GM12891 (cell line): ENCODE measurements at places on chromosomes 5 and 9.

GRCh38 chr5:159951387-159951786, 35.1 kb downstream of the ADRA1B start:
- DNase-seq = no peak

DNA sequence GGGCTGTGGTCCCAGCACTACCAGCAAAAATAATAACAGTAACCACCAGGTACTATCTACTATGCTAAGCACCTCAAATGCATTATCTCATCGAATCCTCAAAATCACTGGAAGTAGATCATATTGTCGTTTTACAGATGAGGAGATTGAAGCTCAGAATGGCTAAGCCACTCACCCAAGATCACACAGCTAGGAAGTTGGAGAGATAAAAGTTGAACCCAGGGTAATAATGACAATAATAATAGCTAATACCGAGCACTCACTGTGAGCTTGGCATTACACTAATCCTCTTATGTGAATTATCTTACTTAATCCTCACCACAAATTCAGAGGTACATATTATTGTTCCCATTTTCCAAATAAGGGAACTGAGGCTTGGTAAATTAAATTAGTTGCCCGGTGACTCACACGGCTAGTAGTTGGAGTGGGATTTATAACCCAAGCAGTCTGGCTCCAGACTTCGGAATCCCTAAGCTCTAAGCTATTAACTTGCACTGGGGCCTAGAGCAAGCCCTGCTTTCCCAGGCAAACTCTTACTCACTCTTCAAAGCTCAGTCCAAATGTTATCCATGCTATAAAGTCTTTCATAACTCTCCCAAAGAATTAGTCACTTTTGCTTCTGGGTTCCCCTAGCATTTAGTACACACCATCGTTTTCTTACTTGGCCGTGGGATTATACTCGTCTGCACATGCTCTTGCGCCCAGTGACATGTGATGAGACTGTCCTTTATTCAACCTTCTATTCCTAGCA, 3.8 kb downstream of the ARSI start:
- no peak for DNase-seq

- no peak for DNase-seq
Measured at GRCh38 chr9:38761999-38762398, 42.1 kb upstream of the FAM240B start.

DNA sequence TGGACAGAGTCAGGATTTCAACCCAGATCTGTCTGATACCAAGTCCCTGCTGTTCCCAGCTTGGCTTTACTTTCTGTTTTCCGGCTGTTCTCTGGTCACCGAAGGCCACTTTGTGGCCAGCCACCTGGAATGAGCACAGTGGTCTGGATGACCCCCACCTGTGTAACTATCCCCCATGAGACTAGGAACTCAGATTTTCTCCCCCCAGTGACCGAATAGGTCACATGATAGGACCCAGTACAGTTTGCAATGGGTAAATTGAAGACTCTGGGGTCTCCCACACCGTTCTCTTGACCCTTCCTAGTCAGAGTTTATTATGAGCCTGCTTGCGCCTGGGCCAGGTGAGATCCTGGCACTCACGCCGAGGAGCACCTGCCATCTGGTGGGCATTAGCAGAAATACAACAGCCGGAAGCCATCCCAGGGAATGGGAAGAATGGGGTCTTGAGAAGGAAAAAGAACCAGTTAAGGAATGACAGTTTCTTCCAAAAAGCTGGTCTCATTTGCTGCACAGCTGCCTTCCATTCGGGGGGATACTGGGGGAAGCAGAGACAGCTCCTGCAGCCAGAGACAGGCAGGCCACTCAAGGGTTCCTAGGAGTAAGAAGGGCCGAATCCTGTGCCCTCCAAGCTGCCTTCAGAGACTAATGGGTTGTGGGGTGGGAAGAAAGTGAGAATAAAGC, 7.1 kb downstream of the PHYHD1 start:
- no peak for DNase-seq

GRCh38 chr5:68447136-68447929, 231.8 kb downstream of the PIK3R1 start:
- DNase-seq = no peak

GRCh38 chr9:74770508-74771261, 117.0 kb downstream of the TRPM6 start:
- DNase-seq = peak; percentile 15

- DNase-seq = no peak
Measured at GRCh38 chr9:75911390-75911789, 20.9 kb downstream of the PCSK5 start.

- DNase-seq = no peak
Measured at GRCh38 chr5:178222292-178222691, 10.3 kb downstream of the PHYKPL start.

DNA sequence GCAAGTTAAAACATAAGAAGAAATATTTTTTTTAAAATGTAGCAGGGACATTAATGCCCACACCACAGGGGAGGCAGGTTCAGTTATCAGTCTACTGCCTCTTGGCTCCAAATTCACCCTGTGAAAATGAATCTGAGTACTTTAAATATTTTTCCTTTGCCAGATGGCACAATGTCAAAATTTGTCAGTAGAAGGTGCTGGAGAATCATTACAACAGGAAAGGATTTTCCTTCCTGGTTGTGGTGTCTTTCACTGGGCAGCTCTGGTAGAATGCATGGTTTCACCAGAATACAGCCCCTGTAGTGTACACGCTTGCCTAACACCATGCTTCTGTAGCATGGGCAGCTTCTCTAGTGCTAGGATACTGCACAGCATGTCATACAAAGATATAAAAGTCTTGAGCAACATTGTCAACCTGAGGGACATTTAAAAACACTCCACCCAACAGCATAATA, 9.7 kb upstream of the SREK1 start:
- no peak for DNase-seq

- no peak for DNase-seq
Measured at GRCh38 chr9:28888806-28889205, 1315.5 kb upstream of the C9orf72 start.

DNA sequence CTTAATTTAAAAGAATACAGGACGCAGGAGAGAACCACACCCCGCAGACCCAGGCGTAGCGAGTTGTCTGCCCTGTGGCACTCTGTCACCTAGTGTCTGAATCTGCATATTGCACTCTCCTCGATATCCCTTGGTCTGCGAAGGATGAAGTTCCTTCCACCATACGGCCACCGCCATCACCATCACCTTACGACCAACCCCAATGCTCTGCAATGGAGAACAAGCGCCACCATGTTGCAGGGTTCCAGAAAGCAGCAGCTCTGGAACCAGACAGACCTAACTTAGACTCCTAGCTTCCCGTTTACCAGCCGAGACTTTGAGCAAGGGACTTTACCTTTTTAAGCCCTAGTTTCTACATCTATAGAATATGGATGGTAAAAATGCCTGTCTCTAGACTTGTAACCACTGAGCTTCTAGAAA, 77.4 kb upstream of the DMRT1 start:
- peak; percentile 39 for DNase-seq

- no peak for DNase-seq
Measured at GRCh38 chr5:116520771-116521170, 53.9 kb downstream of the SEMA6A start.

DNA sequence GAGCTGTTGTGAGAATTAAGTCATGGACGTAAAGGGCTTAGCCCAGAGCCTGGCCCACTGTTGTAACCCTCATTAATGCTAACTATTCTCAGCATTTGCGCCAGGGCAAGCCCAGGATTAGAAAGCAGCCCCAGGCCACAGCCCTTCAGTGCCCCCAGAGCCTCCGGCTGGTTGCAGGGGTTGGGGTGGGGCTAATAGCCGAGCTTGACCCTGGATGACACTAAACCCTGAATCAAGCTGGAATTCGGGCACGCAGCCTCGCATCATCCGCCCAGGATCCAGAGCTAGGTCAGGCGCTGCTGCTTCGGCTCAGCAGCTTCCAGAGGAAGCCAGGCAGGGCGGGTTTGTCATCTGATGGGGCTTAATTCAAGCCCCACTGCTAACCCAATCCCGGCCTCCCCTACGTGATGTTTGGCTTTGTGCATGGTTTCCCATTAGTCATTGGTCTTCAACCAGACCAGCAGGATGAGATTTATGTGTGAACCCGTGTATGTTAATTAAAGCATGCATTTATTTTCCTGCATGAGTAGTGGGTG, 1.2 kb upstream of the MEGF9 start:
- DNase-seq = no peak

DNA sequence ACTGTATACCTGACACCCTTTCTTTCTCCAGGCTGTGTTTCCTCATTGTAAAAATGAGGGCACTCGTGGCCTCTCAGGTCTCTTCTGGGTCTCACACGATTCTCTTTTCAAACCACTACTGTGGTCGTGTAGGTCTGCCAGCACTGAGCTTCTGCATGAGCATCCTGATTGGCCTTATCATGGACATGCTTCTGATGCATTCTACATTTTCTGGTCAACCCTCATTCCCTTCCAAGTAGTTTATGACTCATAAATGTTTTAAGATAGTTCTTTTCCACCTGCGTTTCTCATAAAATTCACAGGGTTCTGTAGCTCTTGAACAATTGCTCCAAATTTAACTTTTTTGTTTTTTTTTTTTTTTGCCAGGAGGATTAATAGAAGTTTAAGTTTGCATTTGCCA, 294.8 kb downstream of the KCTD16 start:
- no peak for DNase-seq

DNA sequence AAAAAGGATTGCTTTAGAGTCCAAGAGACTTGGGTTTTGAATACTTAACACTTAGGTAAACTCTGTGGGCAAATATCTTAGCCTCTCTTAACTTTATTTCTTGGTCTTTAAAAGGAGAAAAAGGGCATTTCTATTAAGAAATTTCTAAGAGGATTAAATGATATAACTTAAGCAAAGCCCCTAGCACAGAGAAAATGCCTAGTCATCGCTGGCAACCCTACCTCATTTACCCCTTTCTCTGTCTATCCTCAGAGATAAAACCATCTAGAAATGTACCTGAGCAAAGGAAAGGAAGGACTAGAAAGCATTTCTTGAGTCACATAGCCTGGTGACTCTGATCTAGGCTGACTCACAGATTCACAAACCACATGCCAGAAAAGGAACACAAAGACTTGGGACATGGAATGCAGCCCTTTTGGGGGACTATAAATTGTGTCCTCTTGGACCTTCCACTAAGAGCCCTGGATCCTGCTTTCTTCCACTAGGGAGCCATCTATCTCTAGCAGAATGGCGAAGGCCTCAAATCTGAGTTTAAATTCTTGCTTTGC, 120.6 kb downstream of the FOXD1 start:
- no peak for DNase-seq

DNA sequence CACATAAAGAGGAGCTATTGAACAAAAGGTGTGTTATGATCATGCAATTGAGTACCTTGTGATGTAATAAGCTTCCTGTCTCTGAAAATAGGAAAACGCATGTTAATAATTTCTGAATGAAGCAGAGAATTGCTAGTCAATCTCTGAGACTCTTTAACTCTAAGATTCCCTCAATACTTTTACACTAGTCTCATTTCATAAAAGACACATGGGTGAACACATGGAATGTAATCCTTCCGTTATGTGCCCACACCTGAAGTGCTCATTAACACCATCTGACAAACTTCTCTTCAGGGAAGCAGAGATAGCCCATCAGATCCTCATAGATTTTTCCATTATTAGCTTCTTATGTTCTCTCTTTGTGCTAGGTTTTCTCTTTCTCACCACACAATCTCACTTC, 182.4 kb downstream of the TLR4 start:
- DNase-seq = no peak

GRCh38 chr9:34662526-34663302, at the start of gene CCL27:
CCL27 (minus strand) TSS chr9:34662657; CDS start chr9:34662633, 24 bp downstream.
- no peak for DNase-seq

DNA sequence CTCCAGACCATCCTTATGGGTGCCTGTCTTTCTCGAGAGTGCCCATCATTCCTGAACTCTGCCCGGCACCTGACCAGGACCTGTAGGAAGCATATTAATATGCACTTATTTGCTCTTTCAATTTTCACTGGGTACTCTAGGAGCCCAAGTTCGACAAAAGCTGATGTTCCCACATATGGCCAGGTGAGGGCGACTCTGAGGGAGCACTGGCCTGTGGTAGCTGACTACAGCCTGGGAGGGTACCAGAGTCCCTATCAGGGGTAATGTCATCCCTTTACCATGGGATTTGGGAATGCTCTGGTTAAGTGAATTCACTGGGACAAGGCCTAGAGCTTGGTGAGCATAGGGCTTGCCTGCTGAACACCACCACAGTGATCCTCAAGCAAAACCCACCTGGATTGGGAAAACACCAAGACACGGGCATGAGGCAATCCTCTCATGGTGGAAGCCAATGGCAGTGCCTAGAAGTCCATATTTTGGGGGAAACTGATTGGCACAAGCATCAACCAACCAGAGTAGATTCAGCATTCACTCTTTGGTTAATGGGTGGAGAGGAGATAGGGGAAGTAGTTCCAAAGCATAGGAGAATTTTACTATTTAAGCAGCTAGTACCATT, 112.2 kb downstream of the MTX3 start:
- peak; percentile 33 for DNase-seq

DNA sequence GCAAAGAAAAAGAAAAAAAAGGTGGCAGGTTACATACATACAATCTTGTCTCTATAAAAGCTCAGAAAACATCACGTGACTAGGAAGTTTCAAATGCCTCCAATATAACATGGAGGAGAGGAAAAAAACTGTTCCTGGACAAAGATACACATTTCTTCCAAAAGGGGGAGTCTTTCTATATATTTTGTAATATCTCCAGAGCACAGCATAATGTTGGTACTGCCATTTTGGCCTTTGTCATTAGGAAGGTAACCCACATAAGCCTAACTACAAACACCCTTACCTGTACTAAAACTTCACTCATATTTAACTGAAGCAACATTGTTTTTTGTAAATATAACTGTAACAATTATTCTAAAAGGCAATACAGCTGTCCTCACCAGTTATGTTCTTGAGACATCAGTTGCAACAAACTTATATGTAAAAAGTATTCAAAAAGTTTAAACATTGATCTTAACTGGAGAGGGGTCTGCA, 1.2 kb upstream of the BTF3 start:
- DNase-seq = no peak

DNA sequence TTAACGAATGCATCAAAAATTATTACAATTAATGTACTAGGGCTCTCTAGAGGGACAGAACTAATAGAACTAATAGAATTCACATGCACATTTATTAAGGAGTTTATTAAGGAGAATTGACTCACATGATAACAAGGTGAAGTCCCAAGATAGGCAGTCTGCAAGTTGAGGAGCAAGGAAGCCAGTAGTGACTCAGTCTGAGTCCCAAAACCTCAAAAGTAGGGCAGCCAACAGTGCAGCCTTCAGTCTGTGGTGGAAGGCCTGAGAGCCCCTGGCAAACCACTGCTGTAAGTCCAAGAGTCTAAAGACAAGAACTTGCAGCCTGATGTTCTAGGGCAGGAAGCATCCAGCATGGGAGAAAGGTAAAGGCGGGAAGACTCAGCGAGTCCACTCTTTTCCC, 633.8 kb downstream of the SEMA5A start:
- no peak for DNase-seq

DNA sequence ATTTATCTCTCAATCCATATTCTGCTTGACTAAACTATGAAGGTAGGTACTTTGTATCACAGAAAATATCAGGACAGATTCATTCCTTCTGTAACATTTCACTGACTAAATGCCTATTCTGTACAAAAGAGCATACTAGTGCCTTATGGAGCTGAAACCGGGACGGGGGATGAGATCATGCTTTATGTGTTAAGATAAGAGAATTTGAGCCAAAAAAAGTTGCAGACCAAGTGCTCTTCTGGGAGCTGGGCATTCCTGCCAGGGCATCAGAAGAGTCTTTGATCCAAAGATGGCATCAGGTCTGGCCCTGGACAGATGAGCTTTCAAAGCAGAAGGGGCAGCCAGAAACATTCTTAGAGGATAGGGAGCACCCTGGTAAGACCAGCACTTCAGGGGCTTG, 27.5 kb upstream of the GLIPR2 start:
- DNase-seq = no peak

- no peak for DNase-seq
Measured at GRCh38 chr5:106408570-106408969, 1262.2 kb downstream of the EFNA5 start.
